Gastroesophageal sphincter (tissue), 4 donors: ENCODE measurements at places on chromosomes 1 and 21. TPM values are rescaled to one million over a fixed set of nuclear protein-coding genes. Genes with fewer than 3 reads are reported as not detected.

Gene CHIA
- total RNA-seq = not detected

Gene KRTAP19-3
- 1.7 TPM for total RNA-seq

Gene TEDDM1
- not detected for total RNA-seq

Gene BMP8B
- total RNA-seq = 4.5 TPM

Gene RCSD1
- 16.6 TPM for total RNA-seq

Gene DCAF8
- total RNA-seq = 154 TPM

Gene GPR37L1
- total RNA-seq = 0.16 TPM

Gene SDC3
- total RNA-seq = 112 TPM

Gene C1orf35
- total RNA-seq = 13.7 TPM

Gene IL10
- total RNA-seq = 0.45 TPM

Gene TMEM240
- 16.6 TPM for total RNA-seq

Gene CAP1
- 499 TPM for total RNA-seq

- H3K36me3 ChIP-seq = peaks cover 100% of the 10 kb centered on the region
- no peaks in the 10 kb centered on the region for H3K4me1 ChIP-seq
- no peak for ATAC-seq
- H3K4me3 ChIP-seq = no peak overlapping the region
- H3K27ac ChIP-seq = no peak overlapping the region
These were observed 27.2 kb upstream of the SHISA4 start for GRCh38 chr1:201861448-201861847.

GRCh38 chr1:177783051-177783450 lies 186.8 kb downstream of the SEC16B start:
- H3K4me3 ChIP-seq = no peak overlapping the region
- no peaks in the 10 kb centered on the region for H3K36me3 ChIP-seq
- H3K27me3 ChIP-seq = peaks cover 5% of the 10 kb centered on the region
- no peak overlapping the region for H3K27ac ChIP-seq

DNA sequence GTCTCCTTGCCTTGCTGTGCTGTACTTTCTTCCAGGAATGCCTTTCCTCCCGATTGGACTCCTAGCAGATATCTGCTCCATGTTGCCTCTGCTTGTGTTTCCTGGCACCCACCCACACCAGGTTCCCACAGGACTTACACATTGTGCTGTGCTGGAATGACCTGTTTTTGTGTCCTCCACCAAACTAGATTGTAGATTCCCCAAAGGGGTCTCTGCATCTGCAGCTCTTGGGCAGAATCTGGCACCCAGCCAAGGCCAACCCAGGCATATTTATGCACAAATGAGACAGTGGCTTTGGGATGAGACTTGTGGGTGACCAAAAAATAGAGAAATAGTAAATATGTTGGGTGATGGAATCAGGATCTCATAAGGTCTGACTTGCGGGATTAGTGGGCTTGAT lies 278.2 kb downstream of the RRAGC start:
- H3K27me3 ChIP-seq = peaks cover 63% of the 10 kb centered on the region
- peaks cover 4% of the 10 kb centered on the region for H3K4me1 ChIP-seq
- H3K27ac ChIP-seq = no peak overlapping the region

GRCh38 chr1:49060766-49061165 lies 284.1 kb upstream of the BEND5 start:
- no peak overlapping the region for H3K4me3 ChIP-seq
- H3K27me3 ChIP-seq = no peaks in the 10 kb centered on the region
- no peaks in the 10 kb centered on the region for H3K4me1 ChIP-seq
- no peak for ATAC-seq
- H3K27ac ChIP-seq = no peak overlapping the region

- H3K4me3 ChIP-seq = no peak overlapping the region
- H3K27me3 ChIP-seq = no peaks in the 10 kb centered on the region
- H3K36me3 ChIP-seq = no peaks in the 10 kb centered on the region
- H3K27ac ChIP-seq = peak overlapping the region; percentile 60
These were observed 36.3 kb upstream of the SUCO start for GRCh38 chr1:172496678-172497077.

GRCh38 chr1:240649733-240650721 lies 38.1 kb upstream of the GREM2 start:
- peak; percentile 36 for ATAC-seq
- H3K36me3 ChIP-seq = no peaks in the 10 kb centered on the region
- H3K4me3 ChIP-seq = no peak overlapping the region
- no peak overlapping the region for H3K27ac ChIP-seq
- no peaks in the 10 kb centered on the region for H3K4me1 ChIP-seq

- H3K27ac ChIP-seq = no peak overlapping the region
- H3K4me3 ChIP-seq = no peak overlapping the region
- peaks cover 82% of the 10 kb centered on the region for H3K27me3 ChIP-seq
- H3K36me3 ChIP-seq = no peaks in the 10 kb centered on the region
These were observed 3.4 kb upstream of the PLCH2 start for GRCh38 chr1:2472561-2473177.

- peaks cover 31% of the 10 kb centered on the region for H3K27me3 ChIP-seq
- H3K4me3 ChIP-seq = peak within 1 kb of the TSS; percentile 58
- H3K27ac ChIP-seq = peak within 1 kb of the TSS; percentile 80
These were observed at the start of gene NGF for GRCh38 chr1:115337633-115338456. NGF (minus strand) TSS chr1:115338249; CDS start chr1:115286795, 51,454 bp downstream.

DNA sequence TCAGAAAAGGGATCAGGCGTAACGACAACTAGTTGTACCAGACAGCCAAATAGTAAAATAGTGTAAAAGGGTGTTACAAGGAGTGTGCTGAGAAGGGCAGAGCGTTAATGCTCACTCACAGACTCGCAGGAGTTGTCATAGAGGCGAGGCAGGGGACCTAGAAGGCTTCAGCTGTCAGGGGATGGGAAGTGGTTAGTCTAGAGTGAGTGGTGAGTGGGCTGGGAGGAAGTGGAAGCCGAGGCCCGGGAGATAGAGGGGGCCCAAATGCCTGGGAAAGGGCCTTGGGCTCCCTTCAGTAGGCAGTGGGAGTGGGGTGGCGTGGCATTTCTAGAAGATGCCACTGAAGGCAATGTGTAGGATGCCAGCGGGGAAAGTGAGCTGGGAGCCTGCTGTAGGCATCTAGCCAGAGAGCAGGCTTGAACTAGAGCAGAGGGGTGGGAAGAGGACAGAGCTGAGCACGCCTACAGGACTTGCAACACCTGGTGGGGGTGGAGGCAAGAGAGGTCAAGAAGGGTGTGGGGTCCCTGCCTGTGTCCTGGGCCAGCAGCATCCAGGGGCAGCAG lies 10.3 kb downstream of the SLC6A17 start:
- H3K27me3 ChIP-seq = peaks cover 35% of the 10 kb centered on the region
- no peaks in the 10 kb centered on the region for H3K36me3 ChIP-seq
- H3K27ac ChIP-seq = no peak overlapping the region
- H3K4me3 ChIP-seq = no peak overlapping the region
- H3K4me1 ChIP-seq = no peaks in the 10 kb centered on the region

DNA sequence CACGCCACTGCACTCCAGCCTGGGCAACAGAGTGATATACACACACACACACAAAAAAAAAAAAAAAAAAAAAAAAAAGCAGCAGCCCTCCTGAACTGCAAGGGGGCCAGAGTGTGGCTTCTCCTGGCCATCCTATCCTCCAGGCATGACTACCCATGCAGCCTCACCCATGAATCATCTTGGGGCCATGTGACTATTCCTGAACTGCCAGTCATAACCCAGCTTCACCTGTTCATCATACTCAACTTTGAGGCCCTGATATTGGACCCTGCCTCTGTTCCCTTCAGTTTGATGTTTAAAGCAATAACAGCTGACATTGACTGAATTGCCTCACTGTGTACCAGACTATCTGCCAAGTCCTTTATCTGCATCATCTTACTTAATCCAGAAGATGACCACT lies 2.8 kb upstream of the HPCAL4 start:
- no peaks in the 10 kb centered on the region for H3K36me3 ChIP-seq
- peaks cover 74% of the 10 kb centered on the region for H3K27me3 ChIP-seq
- ATAC-seq = no peak

GRCh38 chr1:108617008-108617723 lies 43.7 kb downstream of the HENMT1 start:
- peaks cover 21% of the 10 kb centered on the region for H3K36me3 ChIP-seq
- H3K27ac ChIP-seq = no peak overlapping the region
- H3K4me3 ChIP-seq = no peak overlapping the region
- no peak for ATAC-seq
- H3K4me1 ChIP-seq = peaks cover 12% of the 10 kb centered on the region

DNA sequence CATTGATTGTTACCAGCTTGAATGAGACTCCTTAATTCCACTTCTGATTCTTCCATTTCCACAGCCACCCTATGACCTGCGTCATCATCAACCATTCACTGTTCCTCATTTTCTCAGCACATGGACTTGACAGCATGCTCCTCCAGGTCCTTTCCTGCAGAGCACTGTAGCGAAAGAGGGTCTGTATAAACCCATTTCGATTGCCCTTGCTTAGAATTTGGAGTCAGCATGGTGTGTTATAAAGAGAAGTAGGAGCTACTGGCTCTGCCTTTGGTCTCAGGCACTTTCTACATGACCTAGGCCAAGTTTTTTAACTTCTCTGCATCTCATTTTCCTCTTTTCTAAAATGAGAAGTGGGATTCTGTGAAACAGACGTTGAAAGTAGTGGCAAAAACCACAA lies 133.8 kb downstream of the AK5 start:
- no peak overlapping the region for H3K27ac ChIP-seq
- H3K4me1 ChIP-seq = no peaks in the 10 kb centered on the region
- ATAC-seq = no peak
- no peaks in the 10 kb centered on the region for H3K27me3 ChIP-seq
- H3K36me3 ChIP-seq = no peaks in the 10 kb centered on the region
- H3K4me3 ChIP-seq = no peak overlapping the region

DNA sequence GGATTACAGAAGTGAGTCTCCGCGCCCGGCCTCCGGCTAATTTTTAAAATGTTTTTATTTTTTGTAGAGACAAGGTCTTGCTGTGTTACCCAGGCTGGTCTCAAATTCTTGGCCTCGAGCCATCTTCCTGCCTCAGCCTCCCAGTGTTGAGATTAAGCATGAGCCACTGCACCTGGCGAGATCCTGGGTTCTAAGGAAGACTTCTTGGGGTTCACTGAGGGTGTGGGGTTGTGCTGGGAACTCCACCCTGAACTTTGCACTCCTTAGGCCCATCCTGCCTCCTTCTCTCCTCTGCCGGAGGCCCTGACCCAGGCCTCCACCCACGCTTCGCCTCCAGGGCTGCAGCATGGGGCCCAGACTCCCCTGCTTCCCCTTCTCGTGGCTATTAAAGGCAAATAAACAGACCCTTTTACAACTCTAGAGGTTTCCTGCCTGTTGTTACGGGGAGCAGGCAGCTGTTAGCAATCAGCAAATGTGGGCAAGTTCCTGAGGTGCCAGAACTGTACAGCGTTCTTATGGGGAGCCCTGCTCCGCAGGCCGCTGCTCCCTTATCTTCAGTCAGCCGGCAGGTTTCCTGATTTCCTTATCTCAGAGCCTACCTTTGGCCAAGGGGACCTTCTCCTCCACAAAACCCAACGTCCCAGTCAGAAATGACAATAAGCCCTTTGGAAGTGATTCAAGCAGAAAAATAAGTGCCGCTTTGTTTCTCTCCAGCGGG lies 41.0 kb upstream of the LIN9 start:
- H3K36me3 ChIP-seq = no peaks in the 10 kb centered on the region
- no peak overlapping the region for H3K27ac ChIP-seq
- H3K4me1 ChIP-seq = no peaks in the 10 kb centered on the region
- no peak overlapping the region for H3K4me3 ChIP-seq
- no peaks in the 10 kb centered on the region for H3K27me3 ChIP-seq

- H3K27me3 ChIP-seq = no peaks in the 10 kb centered on the region
- no peak overlapping the region for H3K27ac ChIP-seq
These were observed 168.8 kb upstream of the B3GALT2 start for GRCh38 chr1:193355178-193355577.

DNA sequence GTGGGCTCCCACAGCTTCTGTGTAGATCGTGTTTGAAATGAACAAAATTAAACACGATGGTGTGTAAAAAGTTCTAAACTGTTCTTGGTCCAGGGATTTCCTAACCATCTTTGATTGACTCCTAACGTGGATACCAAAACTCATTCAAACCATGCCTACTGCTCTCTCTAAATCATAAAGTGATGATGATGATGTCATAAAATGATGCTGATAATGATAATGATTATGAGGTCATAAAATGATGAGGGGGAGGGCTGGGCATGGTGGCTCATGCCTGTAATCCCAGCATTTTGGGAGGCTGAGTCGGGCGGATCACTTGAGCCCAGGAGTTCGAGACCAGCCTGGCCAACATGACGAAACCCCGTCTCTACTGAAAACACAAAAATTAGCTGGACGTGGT lies 133.3 kb upstream of the COA6 start:
- H3K27ac ChIP-seq = no peak overlapping the region
- H3K4me1 ChIP-seq = no peaks in the 10 kb centered on the region
- peaks cover 12% of the 10 kb centered on the region for H3K27me3 ChIP-seq
- no peaks in the 10 kb centered on the region for H3K36me3 ChIP-seq
- no peak for ATAC-seq
- no peak overlapping the region for H3K4me3 ChIP-seq

GRCh38 chr1:87958201-87958600 lies 629.5 kb downstream of the LMO4 start:
- H3K4me1 ChIP-seq = no peaks in the 10 kb centered on the region
- no peaks in the 10 kb centered on the region for H3K36me3 ChIP-seq
- ATAC-seq = no peak
- H3K4me3 ChIP-seq = no peak overlapping the region
- H3K27me3 ChIP-seq = no peaks in the 10 kb centered on the region

DNA sequence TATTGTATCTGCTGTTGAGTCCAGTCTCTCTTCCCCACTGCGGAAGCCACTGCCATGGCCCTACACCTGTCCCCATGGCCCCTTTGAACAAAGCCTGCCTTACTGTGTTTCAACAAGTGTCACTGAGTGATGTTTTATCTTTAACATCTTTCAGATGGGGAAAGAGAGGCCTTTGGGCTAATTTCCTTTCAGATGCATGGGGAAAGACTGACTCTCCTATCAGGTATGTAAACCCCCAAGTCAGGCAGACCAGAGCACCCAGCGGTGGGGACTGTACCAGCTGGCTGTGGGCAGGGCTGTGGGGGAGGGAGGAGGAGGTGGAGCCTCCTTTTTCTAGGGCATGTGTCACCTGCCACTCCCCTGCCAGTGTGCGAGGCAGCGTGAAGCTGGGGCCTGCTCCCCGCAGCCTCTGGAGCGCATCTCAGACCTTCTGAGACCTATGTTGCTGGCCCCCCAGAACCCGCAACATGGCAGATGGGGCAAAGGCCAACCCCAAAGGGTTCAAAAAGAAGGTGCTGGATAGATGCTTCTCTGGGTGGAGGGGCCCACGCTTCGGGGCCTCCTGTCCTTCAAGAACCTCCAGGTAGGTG lies at the start of gene PLA2G2F:
TSS of gene PLA2G2F (plus strand) at position 363 of the 590 bp plus-strand sequence. CDS start at position 468, 105 bp downstream.
- H3K27ac ChIP-seq = no peak within 1 kb of the TSS
- no peaks in the 10 kb centered on the region for H3K36me3 ChIP-seq
- peaks cover 36% of the 10 kb centered on the region for H3K27me3 ChIP-seq
- H3K4me1 ChIP-seq = no peaks in the 10 kb centered on the region
- no peak for ATAC-seq
